Amniotic epithelial cell (primary cell): ENCODE measurements at places on chromosomes 13 and 19.

- no peak for DNase-seq
Observed at GRCh38 chr13:45711951-45712350, 9.8 kb downstream of the CBY2 start.

- no peak for DNase-seq
Observed at GRCh38 chr13:105735281-105735680, 800.2 kb downstream of the EFNB2 start.

DNA sequence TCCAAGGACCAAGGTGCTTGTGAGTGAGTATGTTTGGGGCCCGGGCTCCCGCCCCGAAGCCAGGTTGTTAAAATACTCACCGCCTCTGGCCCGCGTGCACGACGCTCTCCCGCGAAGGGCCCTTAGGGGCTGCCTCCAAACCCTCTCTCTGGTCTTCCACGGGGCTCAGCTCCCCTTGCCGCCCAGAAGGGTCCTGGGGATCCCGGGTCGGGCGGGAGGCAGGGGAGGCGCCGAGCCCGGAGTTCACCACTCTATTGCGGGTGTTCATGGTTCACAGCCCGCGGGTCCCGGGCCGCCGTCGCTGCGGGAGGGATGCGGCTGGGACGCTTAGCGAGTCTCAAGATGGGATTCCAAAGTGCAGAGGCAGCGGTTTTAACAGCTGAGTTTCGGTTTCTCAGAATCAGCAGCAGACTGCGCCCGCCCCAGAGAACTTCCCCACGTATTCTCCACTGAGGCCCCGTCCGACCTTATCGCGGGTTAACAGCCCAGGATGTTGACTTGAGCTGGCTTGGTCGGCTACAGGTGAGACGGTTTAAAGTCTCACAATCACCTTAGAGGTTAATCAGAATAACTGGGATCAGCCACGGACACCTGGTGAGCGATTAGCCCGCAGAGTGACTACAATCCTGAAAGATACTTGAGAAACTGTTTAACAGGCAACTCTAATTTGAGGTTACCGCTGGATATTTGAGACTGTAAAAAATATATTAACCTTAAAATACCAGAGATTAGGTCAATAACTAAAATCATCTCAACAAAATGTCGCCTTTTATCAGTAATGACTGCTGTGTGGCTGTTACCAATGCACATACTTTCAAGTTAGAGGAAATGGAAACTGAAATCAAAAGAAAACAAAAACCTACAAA lies at the start of gene EPSTI1:
Gene EPSTI1, minus strand, starts transcription at position 344 of the 866 bp plus-strand sequence. Its CDS starts 76 bp downstream, at position 268.
- DNase-seq: peak; percentile 73

DNA sequence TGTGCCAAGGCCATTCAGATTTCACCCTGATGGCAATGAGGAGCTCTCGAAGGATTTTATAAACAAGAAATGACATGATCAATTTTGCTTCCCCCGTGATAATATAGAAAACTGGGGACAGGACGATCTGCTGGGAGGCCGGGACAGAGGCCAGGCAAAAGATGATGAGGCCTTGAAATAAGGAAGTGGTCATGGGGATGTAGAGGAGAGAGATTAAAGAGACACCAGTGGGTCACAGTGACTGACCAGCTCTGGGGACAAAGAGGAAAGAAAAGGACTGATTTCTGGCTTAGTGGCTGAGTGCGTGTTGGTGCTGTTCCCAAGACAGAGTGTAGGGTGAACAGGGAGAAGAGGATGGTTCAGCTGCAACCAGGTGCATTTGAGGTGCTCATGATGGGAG lies 68.7 kb upstream of the FLT1 start:
- DNase-seq: no peak

DNA sequence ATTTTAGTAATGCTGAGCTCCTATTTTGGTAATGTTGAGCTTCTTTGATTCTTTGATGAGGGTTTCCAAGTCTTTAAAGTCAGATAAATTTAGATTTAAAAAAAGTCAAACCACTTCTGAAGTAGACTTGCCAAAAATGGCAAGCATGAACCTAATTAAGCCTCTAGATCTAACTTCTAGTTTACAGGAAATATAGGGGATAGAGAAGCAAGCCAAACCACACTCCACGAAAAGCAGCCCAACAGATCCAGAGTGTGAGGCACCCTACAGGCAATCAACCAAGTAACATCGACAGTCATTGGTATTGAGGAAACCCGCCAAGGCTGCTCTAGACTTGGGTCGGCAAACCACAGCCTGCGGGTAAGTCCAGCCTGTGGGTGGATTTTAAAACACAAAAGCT lies 3.7 kb downstream of the GGACT start:
- no peak for DNase-seq

GRCh38 chr19:47305309-47305751 lies 4.3 kb upstream of the C5AR1 start:
- DNase-seq: peak; percentile 85

- DNase-seq: peak; percentile 27
Observed at GRCh38 chr19:4035582-4035981, 28.0 kb downstream of the PIAS4 start.

- DNase-seq: no peak
Observed at GRCh38 chr19:41706741-41707501, 1.5 kb upstream of the CEACAM5 start.

- DNase-seq: no peak
Observed at GRCh38 chr19:39566064-39566463, 26.1 kb upstream of the EID2 start.

DNA sequence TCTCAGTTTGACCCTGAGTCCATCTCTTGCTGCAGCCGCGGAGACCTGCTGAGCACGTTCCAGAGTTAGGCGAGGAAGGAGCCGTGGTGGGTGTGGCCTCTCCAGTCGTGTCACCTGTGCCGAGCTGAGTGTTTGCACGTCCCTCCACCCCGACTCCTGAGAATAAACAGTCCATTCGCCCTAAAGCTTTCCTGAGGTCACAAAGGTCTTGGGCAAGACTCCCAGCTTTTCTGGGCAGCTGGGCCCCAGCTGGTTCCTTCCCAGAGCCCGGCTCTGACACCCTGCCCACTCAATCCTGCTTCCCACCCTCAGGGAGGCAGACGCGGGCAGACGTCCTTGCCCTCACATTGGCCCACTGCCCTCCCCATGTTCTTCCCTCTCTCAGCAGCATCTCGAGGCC lies 142.2 kb downstream of the KCTD15 start:
- DNase-seq: no peak

GRCh38 chr19:17328517-17329365 lies 5.9 kb downstream of the ANO8 start:
- no peak for DNase-seq

- DNase-seq: no peak
Observed at GRCh38 chr13:42574011-42574410, at the start of gene TNFSF11. Gene TNFSF11 (plus strand): TSS chr13:42574152. CDS start chr13:42574304, 152 bp downstream.

DNA sequence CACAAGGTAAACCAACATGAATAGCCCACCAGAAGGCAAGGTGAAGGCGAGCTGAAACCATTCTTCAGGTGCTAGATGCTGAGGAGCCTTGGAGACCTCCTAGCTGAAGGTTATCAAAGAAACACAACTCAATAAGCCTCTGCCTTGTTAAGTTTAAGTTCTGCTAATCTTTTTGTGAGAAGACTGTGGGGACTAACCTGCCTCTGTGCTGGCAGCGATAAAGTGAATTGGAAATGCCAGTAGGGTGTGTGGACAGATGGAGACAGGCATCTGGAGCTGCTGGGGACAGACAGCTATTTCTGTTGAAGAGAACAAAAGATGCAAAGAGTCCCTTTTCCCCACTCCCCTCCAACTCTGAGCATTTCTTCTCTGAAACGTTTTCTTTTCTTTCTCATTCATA lies 33.5 kb upstream of the FLT1 start:
- DNase-seq: no peak

DNA sequence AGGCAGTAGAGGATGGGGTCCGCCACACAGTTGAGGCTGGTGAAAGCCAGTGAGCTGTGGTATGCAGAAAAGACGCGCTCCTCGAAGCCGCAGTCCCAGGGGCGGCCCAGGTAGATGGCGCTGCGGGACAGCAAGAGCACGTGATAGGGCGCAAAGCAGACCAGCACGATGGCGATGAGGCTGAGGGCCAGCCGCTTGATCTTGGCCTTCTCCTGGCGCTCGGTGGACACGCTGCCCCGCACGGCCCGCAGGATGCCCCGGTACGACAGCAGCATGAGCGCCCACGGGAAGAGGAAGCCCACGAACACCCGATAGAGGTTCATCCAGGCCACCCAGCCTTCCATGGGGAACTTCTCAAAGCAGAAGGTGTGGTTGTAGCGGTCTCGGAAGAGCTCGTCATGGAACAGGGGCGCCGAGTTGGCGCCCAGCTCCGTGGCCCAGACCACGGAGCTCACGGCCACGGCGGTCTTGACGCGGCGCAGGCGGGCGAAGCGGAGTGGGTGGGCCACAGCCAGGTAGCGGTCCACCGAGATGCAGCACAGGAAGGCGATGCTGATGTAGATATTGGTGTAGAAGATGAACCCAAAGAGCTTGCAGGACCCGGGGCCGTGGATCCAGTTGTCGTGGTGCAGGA lies 6.5 kb upstream of the OPA3 start:
- DNase-seq: peak; percentile 34

GRCh38 chr13:99403458-99403971 lies 96.3 kb upstream of the GPR183 start:
- DNase-seq: no peak

- DNase-seq: no peak
Observed at GRCh38 chr19:1136621-1137317, 33.0 kb downstream of the GPX4 start.

DNA sequence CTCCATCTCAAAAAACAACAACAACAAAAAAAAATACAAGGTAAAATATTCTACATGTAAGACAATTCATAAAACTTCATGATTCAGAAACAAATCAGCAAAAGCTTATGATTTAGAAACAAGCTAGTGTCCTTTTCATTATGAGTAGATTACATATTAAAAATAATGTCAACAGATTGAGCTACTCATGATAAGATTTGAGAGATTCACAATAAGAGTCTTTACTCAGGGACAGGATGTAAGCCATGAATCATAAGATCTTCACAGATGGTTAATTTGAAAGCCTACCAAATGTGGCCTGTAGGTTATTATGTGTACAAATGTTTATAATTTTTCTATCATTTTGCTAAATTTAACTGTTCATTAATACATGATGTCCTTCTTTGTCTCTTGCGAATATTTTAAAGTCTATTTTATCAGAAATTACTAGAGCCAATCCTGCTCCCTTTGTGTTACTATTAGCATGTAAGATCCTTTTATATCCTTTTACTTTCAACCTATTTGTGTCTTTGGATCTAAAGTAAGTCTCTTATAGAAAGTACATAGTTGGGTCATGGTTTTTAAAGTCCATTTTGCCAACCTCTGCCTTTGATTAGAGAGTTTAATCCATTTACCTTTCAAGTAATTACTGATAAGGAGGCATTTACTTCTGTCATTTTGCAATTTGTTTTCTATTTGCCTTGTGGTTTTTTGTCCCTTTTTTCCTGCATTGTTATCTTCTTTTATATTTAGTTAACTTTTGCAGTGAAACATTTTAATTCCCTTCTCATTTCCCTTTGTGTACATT lies 68.3 kb upstream of the RXFP2 start:
- DNase-seq: no peak

DNA sequence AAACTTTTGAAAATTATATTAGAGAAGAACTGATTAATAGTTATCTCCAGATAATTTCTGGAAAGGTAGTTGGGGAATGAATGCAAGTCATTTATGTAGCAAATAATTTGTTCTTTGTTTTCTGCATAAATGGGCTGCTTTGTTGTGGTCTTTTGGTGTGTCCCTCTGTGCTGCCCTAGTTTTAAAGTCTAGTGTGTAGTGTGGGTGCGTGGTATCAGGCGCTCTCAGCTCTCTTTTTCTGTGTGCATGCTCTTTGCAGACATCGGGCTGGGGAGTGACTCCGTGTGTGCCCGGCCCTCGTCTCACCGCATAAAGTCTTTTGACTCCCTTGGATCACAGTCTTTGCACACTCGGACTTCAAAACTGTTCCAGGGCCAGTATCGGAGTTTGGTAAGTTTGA lies 94.5 kb downstream of the ARHGEF7 start:
- DNase-seq: no peak

GRCh38 chr19:1621021-1621420 lies 15.8 kb upstream of the UQCR11 start:
- no peak for DNase-seq

DNA sequence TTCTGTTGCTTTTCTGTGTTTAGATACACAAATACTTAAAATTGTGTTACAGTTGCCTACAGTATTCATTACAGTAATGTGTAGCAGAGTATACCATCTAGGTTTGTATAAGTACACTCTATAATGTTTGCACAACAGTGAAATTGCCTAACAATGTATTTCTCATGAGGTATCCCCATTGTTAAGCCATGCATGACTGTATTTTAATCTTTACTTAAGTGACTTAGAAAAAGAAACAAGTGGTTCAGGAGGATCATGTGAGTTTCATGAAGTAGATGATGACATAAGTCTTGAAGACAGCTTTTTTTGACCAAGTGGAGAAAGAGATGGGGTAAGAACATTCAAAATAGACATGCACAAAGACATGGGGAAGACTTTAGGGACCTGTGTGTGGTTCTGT lies 8.4 kb upstream of the KCTD4 start:
- peak; percentile 83 for DNase-seq

DNA sequence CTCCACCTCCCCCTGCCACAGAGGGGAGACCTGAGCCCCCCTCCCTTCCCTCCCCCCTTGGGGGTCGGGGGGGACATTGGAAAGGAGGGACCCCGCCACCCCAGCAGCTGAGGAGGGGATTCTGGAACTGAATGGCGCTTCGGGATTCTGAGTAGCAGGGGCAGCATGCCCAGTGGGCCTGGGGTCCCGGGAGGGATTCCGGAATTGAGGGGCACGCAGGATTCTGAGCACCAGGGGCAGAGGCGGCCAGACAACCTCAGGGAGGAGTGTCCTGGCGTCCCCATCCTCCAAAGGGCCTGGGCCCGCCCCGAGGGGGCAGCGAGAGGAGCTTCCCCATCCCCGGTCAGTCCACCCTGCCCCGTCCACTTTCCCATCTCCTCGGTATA lies 2.4 kb upstream of the APOE start:
- no peak for DNase-seq

GRCh38 chr13:99258946-99259345 lies 767 bp upstream of the GPR18 start:
- DNase-seq: no peak

GRCh38 chr19:58406818-58407657 lies 1.4 kb upstream of the ZNF584 start:
- DNase-seq: no peak

DNA sequence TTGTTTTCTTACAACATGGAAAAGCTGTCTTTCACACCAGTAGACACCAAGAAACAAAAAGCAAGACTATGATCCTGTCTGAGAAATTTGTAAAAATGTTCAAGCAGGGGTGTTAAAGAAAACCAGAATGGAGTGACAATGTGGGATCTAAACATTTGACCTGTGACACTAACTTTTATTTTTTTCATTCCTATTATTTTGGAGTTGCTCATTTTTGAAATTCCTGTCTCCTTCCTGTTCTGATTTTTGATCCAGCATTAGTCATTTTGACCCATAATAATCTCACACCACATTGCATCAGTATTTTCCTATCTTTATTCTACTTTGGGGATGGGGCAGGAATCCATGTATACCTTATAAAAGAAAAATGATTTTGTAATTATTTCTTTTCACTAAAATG lies 164.2 kb downstream of the DLEU7 start:
- DNase-seq: peak; percentile 14
